ENCODE measurements at places on chromosomes 2 and 18.
A peak's percentile ranks its signal among the peaks of the same experiment; 100 is the strongest.

DNA sequence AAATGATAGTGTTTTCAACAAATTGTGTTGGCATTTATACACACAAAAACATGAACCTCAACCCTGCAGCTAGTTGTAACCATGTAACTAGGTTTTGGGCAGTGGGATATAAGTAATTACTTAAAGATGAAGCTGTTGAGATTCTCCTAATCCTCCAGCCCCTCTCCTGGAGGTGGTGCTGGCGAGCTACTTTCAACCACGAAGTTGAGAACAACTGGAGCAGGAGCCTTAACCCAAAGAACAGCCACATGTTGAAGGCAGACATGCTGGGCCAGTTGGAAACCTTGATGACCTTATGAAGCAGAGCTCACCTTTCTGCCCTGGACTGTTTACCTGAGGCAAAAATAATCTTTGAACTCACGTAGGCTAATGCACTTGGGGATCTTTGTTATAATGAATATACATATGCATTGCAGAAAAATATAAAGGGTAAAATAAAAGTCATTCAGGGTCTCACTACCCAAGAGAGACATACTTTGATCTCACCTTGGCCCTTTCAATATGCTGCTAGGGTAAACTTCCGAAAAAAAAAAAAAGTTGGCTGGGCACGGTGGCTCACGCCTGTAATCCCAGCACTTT, 89.6 kb upstream of the NPAS2 start:
- peak; percentile 83 for DNase-seq

GRCh38 chr2:85083092-85083491, 50.1 kb upstream of the TCF7L1 start:
- DNase-seq = no peak

DNA sequence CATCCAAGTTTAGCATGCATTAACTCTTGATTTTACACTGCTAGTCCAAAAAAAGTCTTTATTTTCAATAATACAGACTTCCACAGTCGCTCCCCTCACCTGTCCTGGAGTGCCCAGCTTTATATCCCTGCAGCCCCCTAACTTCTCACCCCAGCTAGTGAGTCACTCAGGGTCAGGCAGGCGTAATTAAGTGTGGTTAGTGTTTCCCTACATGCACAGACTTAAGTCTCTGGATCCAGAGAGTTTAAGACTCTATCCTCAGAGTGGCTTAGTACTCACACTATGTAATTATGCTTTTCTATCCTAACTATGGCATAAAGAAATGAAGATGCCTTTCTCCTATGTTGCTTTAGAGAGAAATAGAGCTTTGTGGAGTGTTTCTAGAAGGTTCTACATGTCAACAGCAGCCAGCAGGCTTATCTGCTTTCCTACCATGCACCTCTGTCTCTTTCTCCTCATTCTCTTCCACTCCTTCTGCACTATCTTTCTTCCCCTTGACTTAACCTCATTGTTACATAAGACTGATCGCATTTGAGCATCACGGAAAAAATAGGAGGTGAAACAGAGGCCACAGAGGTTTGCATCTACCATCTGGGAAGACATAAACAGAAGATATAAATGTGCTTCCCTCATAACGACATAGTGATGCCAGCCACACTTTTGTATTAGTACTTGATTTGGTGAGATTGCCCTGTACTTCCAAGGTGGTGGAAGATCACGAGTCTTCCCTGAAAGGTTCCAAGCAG, 34.4 kb upstream of the PMAIP1 start:
- no peak for DNase-seq

DNA sequence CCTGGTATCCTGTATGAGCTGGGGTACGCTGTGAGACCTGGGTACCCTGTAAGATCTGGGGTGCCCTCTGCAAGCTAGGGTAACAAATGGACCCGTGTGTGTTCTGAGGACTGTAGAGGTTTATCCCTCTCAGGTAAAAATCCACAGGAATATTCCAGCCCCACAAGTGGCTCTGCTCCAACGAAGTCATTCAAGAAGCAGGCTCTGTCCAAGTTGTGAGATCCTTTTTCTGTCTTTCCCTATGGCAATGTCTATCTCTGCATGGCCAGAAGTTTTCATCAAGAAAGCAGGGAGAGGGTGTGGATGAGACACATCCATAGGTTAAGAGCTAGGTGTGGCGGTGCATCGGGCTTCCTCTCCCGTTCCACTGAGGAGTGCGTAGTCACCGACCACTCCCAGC, 43.0 kb downstream of the PTGR3 start:
- DNase-seq = no peak

GRCh38 chr2:10775021-10775780, 37.4 kb downstream of the PDIA6 start:
- DNase-seq = no peak
